ENCODE measurements at places on chromosomes 1 and 21.
A peak's percentile ranks its signal among the peaks of the same experiment; 100 is the strongest.

GRCh38 chr1:224059897-224060427 lies 53.9 kb upstream of the FBXO28 start:
- DNase-seq, result no peak

DNA sequence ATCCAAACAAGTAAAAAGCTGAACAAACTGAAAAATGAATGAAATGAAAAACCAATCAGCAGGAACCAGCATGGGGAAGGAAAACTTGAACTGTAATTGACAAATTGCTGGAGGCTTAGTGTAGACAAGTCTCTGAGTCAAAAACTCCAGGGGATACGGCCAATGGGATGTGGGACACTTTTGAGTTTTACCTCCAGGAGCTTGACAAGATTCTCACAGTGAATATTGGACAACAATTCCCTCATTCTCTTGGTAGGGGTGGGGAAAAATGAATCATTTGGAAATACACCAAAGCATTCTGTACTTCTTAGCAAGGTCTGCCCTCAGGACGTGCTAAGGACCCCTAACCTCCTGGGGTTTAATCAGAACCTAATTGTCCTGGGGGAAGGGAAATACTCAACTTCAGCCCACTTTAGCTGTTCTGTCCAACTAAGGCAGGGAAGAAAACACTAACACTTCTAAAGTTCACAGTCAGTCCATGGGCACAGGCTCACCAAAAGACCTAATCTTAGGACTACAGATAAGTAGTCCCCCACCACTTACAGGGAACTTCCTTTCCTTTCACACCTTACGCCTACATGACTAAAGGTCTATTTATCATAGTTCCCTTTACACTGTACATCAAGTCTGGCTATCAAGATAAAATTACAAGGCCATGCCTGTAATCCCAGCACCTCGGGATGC lies 60.7 kb upstream of the CDC42BPA start:
- DNase-seq, result no peak

DNA sequence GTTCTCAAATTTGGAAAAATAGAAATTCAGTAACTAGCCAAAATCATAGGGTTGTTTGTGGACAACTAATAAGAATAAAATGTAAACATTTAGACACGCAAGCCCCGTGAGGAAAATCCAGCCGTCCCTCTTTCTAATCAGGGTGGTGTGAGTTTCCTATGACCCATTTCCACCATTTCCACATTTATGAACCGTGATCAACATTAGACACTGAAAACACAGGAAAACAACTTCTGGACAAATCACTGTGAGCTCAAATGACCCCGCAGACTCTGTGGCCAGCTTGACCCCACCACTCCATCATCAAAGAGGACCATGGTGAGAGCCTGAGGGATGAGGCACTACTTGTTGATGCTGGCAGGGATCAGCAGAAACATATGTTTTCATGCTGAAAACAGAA lies 101.0 kb downstream of the SIM2 start:
- DNase-seq, result no peak

DNA sequence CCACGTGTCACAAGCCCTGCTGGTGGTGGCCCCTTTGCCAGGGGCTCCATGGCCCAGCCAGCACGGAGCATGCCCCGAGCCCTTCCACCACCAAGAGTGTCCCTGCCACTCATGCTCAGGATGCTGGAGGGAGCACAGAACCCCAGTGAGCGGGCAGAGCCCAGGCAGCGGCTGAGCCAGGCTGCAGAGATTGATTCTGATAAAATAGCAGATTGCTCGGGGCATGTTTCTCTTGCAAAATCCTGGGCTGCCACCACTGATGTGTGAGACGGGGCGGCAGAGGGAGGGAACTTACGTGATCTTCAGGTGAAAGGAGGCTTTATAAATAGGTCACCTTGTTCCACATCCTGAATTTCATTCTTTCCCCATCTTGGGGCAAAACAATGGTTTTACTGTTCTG lies 53.2 kb downstream of the SPSB1 start:
- no peak for DNase-seq

DNA sequence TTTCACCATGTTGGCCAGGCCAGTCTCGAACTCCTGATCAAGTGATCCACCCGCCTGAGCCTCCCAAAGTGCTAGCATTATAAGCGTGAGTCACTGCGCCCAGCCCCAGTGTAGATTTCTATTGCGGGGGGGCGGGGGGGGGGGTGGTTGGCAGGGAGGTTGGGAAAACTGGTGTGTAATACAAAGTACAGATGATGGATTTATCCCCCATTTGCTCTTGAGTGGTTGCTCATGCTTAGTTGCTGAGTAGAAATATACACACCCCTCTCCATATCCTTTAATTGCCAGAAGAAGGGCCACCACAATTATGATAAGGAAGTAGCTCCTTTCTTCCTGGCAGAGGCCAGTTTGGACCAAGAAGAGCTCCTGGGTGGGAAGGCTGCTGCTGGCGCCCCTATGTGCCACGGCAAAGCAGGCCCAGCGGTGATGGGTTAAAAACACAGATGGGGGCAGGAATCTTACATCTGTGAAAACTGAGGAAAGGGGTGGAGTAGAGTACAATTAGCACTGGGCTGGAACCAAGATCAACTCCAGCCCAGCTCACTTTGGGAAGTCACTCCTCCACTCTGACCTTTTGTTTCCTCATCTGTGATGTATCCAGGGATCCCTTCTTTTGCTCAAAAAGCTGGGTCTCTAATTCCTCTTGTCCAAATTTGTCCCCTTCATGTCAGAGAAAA lies 55.2 kb downstream of the MRPL37 start:
- DNase-seq, result no peak

- DNase-seq, result no peak
Observed at GRCh38 chr1:154557939-154558719, at the start of gene UBE2Q1. Gene UBE2Q1 (minus strand): TSS chr1:154558662. CDS start chr1:154558553, 109 bp downstream.

DNA sequence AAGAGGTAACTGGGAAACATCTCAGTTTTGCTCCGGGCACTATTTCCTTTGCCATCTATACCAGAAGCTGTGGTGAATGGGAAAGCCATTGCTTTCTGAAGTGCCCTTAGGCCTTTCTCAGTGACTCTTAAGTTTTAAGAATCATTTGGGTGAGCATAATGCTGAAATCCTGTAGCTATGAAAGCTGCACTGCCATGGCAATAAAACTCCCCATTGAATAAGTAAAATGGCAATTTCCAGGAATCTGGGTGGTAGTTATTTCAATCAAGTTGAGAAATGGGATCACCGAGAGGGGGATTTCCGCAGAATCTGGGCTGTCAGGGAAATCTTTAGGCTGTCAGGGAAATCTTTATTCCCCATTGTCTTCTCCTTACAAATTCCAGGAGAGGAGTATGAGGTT lies 26.8 kb upstream of the MACF1 start:
- DNase-seq, result no peak

- DNase-seq, result no peak
Observed at GRCh38 chr1:45840704-45841103, 37.3 kb downstream of the MAST2 start.

- no peak for DNase-seq
Observed at GRCh38 chr1:238242181-238242580, 351.5 kb upstream of the ZP4 start.

DNA sequence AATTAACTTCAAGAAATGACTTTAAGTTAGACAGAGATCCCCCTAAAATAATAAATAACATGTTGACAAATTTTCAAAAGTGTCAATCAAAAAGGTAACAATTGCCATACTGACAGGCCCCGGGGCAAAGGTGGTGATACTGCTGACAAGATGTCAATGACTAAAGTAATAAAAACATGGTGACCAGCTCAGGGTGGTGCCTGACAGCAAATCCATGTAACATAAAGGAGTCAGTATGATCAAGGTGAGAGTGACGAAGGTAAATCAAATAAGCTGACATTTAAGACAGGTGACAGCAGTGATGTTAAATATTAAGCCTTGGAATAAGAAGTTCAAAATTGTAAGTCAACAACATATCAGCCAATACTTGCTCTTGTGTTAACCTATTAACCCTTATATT lies 387.5 kb downstream of the DPYD start:
- DNase-seq, result no peak

GRCh38 chr1:33015216-33015615 lies 21.5 kb downstream of the AK2 start:
- no peak for DNase-seq

- DNase-seq, result no peak
Observed at GRCh38 chr1:115411371-115412063, 73.5 kb upstream of the NGF start.

GRCh38 chr1:184392067-184392466 lies 5.2 kb downstream of the C1orf21 start:
- no peak for DNase-seq

DNA sequence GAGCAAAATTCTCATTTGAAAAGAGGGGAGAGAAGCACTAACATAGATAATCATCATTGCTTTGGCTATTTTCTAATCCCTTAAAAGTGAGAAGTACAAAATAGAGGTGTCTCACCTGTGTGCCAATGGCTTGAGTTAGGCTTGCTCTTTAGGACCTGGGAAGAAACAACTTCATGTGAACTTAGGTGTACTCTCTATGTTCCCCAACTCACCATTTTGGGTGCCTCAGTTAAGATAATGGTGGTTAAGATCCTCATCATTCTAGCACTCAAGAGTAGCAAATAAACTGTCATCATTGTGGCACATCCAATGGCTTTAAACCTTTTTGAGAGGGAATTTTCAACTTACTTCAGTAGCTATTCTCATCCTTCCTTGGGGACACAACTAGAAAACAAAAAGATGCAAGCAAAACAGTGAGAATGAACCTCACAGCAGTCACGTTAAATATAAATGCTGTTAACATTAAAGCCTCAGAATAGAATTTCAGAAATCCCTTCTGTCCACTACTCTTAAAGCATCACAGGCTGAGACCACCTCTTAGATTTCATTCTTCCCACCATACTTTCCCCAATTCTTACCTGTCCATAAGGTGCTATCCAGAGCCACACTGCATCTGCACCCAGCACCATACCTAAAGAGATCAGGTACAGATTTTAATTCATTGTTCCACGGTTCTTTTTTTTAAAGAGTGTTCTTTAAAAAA lies 1.2 kb downstream of the GAS5 start:
- DNase-seq, result no peak

DNA sequence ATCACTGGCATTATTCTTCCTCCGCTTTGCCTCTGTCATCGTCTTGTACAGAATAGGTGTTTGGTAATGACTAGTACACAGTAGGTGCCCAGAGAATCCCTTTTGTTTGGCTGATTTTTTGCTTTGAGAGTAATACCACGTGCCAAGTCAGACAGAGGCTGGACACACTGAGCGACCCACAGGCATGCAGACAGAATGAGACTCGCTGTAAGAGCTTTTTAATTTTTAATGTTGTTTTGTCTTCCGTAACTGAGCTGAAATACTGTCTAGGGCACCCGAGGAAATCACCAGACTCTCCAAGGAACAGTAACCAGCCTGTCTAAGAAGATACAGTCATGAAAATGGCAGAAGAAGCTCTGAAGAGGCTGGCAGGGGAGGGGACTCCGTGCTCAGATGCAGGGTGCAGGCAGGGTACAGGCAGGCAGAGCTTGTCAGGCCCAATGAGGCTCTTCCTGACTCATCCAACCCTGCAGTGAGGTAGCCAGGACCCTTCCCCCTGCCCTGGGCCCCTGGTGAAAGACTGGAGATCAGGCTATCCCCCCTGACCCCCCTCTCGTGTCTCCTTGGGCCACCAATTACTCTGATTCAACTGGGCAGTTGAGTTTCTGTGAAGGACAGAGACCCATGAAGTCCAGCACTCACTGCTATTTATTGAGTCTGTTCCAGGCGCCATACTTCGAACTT lies 60.1 kb upstream of the ECE1 start:
- no peak for DNase-seq

DNA sequence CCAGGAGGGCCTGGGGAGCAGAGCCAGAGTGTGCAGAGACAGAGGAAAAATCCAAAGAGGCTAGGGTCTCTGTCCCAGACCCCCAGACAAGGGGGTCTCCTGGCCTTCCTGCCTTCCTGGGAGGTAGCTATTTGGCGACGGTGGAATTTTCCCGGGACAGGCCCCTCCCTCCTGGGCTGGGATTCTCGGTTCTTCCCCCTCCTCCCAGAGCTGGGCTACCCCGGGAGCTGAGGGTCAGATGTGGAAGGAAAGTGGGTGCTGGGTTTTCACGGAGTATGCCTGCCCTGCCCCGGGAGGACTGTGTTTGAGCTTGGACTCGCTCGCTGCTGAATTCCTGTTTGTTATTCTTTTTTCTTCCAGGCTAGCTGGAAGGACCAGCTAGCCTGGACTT lies 759 bp downstream of the AMPD2 start:
- no peak for DNase-seq

DNA sequence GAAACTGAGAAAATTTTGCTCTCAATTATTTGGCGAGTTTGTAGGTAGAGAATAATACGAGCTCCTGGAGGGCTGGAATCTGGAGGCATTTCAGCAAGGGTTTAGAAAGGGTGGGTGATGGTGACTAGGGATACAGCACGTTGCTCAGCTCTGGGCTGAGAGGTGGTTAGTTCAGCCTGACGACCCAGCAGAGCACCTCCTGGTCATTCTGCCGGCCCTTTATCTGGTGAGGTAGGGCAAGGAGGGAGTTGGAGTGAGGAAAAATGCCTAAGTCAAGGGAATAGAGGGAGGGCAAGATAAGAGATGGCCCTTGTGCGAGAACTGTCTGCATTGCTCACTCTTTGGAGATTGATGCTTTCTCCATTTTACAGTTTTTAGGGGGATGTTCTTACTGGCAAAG lies 19.1 kb downstream of the GALNT2 start:
- DNase-seq, result no peak

DNA sequence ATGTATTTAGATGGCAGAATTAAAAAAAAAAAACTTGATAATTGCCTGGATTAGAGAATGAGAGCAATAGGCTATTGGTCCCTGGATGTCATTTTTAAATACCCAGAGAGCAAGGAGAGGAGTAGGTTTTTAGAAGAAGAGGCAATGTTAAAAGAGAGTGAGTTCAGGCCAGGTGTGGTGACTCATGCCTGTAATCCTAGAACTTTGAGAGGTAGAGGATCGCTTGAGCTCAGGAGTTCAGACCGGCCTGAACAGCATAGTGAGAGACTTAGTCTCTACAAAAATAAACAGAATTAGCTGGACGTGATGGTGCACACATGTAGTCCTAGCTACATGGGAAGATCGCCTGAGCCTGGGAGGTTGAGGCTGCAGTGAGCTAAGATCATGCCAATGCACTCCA lies 15.9 kb upstream of the MUTYH start:
- no peak for DNase-seq

GRCh38 chr1:217313096-217313495 lies 317.8 kb downstream of the GPATCH2 start:
- DNase-seq, result no peak

DNA sequence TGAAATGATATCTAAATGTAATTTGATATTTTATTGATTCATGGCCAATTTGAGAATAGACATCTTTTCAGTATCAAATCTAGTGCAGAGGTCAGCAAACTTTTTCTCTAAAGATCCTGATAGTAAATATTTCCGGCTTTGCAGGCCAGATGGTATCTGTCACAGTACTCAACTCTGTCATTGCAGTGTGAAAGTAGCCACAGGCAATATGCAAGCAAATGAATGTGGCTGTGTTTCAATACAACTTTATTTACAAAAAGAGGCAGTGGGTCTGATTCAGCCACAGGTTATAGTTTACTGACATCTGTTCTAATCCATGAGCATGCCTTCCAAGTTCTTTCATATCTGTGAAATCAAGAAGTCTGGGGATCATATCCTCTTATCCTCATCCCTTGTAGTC lies 221.2 kb downstream of the PRDM2 start:
- no peak for DNase-seq

GRCh38 chr1:40712405-40712944 lies 21.0 kb downstream of the NFYC start:
- DNase-seq, result no peak

- peak; percentile 43 for DNase-seq
Observed at GRCh38 chr1:116826818-116827606, 72.8 kb downstream of the CD2 start.

GRCh38 chr1:110749960-110750359 lies 75.2 kb upstream of the KCNA3 start:
- no peak for DNase-seq

GRCh38 chr21:45416620-45417019 lies 11.7 kb downstream of the COL18A1 start:
- DNase-seq, result no peak

All from CD4-positive, alpha-beta T cell treated with Interleukin-12 subunit alpha and Interleukin-12 subunit beta, for 1 hour (primary cell).